ENCODE measurements at places on chromosomes 11 and 22. TPM values are rescaled to one million over a fixed set of nuclear protein-coding genes. Genes with fewer than 3 reads are reported as not detected.

Gene OR10AG1
- not detected for total RNA-seq

Gene DDX25
- total RNA-seq: not detected

Gene MEI1
- 0.28 TPM for total RNA-seq

Gene C11orf52
- 0.53 TPM for total RNA-seq

Gene CCDC89
- 2.4 TPM for total RNA-seq

Gene RIN1
- total RNA-seq: 55.0 TPM

Gene MUC6
- not detected for total RNA-seq

Gene C11orf42
- not detected for total RNA-seq

Gene LAYN
- 111 TPM for total RNA-seq

Gene KRTAP5-3
- total RNA-seq: not detected

Gene MPEG1
- not detected for total RNA-seq

Gene KLHL35
- not detected for total RNA-seq

Gene OR52H1
- not detected for total RNA-seq

Gene OR5P2
- not detected for total RNA-seq

Gene AAMDC
- total RNA-seq: 40.1 TPM

Gene STX5
- total RNA-seq: 43.6 TPM

Gene OR8G1
- total RNA-seq: not detected

Gene INS
- not detected for total RNA-seq

Gene DRICH1
- not detected for total RNA-seq

Gene TSSK2
- total RNA-seq: not detected

Gene FLRT1
- 0.06 TPM for total RNA-seq

Gene SYT8
- not detected for total RNA-seq

Gene NAALAD2
- 0.19 TPM for total RNA-seq

Gene OR5A1
- total RNA-seq: not detected

Gene KIF18A
- total RNA-seq: 19.4 TPM

Gene MCAM
- 1.6 TPM for total RNA-seq

Gene CCDC15
- total RNA-seq: 2.4 TPM

Gene CRYBB1
- not detected for total RNA-seq

Gene SMC1B
- total RNA-seq: not detected

Gene NXF1
- 48.5 TPM for total RNA-seq

Gene ZNF195
- 20.9 TPM for total RNA-seq

Gene PRG2
- not detected for total RNA-seq

Gene OR10A2
- not detected for total RNA-seq

Gene ZNF214
- total RNA-seq: 0.85 TPM

Gene OLFML1
- not detected for total RNA-seq

Gene PKDREJ
- total RNA-seq: not detected

Gene NRXN2
- total RNA-seq: 0.48 TPM

Gene ZBTB16
- not detected for total RNA-seq

Gene MAML2
- 24.9 TPM for total RNA-seq

Gene MIF
- total RNA-seq: 654 TPM

Gene C11orf97
- not detected for total RNA-seq

Gene NRGN
- total RNA-seq: 5.4 TPM

Gene BDNF
- 61.8 TPM for total RNA-seq

Measured in HFFc6 (cell line).